Cardiac septum (tissue), 1 donor: ENCODE measurements at places on chromosomes 4 and X. TPM values are rescaled to one million over a fixed set of nuclear protein-coding genes. Genes with fewer than 3 reads are reported as not detected.

DNA sequence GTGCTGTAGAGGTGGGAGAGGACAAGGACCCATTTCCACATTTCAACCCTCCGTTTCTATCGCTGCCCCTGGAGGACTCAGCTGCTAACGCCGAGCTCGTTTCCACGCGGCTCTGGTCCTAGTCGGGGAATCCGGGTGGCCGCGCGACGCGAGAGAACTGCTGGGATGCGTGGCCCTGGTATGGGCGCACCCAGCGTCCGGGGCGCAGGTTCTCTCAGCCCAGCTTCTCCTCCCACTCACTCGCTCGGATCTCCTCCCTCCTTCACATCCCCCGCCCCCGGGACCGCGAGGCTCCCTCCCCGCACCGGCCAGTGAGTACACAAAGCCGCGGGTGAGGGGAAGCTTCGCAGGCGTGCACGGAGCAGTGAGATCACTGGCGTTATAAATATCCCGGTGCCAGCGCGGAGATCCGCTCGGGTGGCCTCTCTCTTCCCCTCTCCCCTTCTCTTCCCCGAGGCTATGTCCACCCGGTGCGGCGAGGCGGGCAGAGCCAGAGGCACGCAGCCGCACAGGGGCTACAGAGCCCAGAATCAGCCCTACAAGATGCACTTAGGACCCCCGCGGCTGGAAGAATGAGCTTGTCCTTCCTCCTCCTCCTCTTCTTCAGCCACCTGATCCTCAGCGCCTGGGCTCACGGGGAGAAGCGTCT lies at the start of gene FGF5:
FGF5 (plus strand) TSS at position 412 of the 649 bp plus-strand sequence; CDS start at position 573, 161 bp downstream.
- DNase-seq: no peak

GRCh38 chr4:188911199-188911598 lies 772.0 kb downstream of the TRIML1 start:
- DNase-seq: no peak

DNA sequence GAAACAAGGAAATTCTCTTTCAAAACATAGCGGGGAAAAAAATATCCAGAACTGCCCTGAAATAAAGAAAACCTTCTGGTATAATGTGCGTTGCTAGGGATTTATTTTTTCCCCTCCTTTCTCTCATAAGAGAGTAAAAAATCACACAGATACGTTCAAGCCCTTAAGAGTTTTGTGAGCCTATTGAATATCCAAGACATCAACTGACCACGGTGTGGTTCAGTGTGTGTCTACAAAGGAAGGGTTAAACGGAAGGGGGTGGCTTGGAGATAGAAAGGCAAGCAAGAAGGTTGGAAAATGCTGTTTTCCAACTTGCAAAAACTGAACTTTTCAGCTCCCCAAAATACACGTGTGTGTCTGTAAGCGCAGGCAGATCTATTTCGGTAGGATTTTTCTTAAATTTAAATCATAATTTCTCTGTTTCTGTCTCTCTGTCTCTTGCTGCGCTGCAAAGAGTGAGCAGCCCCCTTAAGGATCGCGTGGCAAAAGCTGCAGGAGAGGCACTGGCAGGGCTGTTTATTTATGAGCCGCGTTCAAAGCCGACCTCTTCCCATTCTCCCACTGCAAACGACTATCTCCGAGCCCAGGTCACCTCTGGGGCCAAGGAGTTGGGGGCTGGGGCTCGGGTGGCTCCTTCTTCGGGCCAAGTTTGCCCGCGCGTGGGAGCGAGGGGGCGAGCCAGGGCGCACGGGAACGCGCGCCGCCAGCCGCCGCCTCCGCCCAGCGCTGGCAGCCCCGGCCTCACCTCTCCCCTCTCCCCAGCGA lies 492 bp upstream of the SLIT2 start:
- DNase-seq: no peak

DNA sequence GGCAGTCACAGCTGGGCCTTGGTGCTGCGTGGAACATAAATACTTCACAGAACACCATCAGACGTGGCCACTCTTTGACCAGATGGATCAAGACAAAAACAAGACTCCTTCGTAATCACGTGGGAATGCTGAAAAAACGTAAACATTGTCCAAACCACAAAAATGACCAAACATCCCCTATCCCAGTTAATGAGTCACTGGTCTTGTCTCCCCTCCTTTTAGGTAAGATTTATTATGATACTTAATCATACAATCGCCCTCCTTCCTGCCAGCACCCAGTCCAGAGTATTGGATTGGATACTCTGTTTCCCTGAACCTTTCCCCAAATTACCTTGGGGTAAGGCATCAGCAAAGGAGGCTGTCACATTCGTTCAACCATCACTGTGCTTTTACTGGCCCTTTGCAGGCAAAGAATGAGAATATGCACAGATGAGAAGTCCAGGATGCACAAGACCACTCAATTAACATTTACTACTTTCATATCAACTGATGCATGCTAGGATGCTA lies 601 bp upstream of the TCEANC start:
- no peak for DNase-seq

- DNase-seq: no peak
Measured at GRCh38 chrX:119145241-119145653, 17.6 kb upstream of the KIAA1210 start.

The STARD8 gene
- total RNA-seq: 6.5 TPM

The SPATA4 gene
- 0.22 TPM for total RNA-seq

GRCh38 chr4:88144048-88144447 lies 14.4 kb downstream of the ABCG2 start:
- no peak for DNase-seq

DNA sequence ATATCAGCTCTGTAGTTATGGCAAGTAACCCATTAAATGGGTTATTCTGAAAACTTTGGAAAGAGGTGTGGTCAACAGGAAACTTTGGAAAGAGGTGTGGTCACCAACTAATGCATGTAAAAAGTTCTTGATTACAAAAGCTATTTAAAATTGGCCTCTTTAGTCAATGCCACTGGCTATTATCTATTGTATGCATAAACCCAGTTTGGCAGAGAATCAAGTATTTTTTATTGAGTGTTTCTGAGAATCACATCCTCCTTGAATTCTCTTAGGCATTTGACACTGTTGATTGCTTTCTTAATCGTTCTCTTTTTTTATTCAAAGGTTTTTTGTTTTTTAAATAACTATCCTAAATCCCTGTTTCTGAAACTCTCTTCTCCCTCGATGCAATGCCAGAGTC lies 7.5 kb downstream of the P2RY4 start:
- DNase-seq: no peak

GRCh38 chrX:10133980-10134676 lies 22.6 kb upstream of the CLCN4 start:
- DNase-seq: peak; percentile 53

DNA sequence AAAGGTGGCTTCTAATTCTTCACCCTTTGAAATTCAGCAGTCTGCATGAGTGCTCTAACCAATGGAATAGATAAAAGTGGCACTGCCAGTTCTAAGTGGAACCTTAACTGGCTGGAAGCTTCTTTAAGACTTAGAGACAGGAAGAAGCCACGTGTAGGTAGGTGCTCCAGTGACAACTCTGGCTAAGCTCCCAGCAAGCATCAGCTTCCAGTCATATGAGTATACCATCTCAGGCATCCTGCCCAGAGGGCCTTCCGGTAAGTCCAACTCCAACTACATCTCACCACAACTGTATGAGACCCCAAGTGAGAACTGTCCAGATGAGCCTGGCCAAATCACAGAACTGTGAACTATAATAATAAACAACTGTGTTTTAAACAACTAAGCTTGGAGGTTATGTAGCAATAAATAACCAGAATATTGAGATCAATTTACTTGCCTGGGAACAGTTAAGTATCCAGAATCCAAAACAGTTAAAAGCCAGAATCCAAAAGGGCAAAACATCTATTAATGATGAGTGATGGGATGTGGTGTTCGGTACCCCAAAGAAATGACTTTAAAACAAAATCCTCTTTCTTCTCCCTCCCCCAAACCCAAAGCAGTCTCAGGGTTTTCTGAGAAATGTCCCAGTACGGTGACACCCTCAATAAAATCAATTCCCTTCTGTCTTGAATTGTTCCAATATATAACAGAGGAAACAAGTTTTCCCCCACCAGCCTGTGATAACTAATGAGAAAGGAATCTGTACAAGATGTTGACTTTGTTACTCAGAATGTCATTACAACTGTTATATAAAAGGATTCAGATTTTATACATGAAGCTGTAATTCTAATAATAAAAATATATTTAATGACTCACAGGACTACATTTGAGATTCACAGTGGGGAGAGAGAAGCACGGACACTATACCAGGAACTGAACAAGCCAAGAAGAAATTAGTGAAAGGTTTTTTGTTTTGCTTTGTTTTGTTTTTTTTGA lies 4.2 kb downstream of the TSPAN5 start:
- no peak for DNase-seq

The MAP7D2 gene
- 0.19 TPM for total RNA-seq

The LRAT gene
- total RNA-seq: 0.16 TPM

- peak; percentile 51 for DNase-seq
Measured at GRCh38 chr4:3225936-3226335, 23.0 kb upstream of the MSANTD1 start.

- DNase-seq: no peak
Measured at GRCh38 chrX:17247144-17247543, 127.9 kb upstream of the NHS start.

The ARHGAP4 gene
- 22.9 TPM for total RNA-seq

DNA sequence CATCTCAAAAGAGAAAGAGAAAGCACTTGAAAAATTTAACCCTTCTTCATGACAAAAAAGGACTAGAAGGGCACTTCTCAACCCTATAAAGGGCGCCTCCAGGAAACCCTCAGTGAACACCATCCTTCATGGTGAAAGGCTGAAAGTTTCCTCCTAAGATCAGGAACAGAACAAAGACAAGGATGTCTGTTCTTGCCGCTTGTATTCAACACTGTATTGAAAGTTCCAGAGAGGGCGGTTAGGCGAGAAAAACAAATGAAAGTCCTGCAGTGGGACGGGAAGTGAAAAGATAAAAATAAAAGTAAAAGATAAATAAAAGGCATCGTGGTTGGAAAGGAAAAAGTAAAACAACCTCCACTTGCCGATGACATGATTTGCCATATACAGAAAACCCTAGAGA lies 50.9 kb downstream of the RNF212 start:
- DNase-seq: no peak

GRCh38 chr4:42237010-42237409 lies 84.6 kb upstream of the BEND4 start:
- DNase-seq: no peak

The EVC2 gene
- 1.3 TPM for total RNA-seq

DNA sequence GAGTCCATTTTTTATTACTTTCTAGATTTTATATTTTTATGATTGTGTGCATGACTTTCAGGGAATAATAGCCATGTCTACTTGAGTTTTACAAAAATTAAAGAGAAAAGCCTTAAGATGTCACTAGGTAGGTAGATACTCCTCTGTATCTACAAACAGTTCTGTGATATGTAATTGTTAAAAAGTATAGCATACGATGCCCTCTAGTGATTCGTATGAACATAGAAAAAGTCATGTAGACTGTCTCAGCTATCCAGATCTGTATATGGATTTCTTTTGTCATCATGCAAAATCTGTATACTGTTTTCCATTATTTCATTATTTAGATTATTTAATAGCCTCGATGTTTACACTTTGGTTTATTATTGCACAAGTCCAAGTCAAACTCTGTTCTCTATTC lies 856.6 kb downstream of the CENPC start:
- no peak for DNase-seq

DNA sequence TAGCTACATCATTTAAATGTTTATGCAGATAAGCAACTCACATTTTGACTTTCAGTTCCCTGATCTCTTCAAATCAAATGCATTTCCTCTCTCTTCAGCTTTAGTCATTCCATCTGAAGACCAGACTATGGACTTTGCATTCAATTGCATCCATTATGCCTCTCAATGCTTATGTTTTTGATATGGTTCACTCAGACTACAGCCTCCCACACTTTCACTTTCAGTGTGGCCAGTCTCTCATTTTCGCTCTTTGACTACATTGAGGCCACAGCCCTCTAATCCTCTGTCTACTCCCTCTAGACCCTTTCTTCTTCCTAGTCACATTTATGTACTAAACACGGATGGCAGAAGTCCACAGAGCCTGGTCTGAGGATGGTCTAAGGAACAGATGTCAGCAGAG lies 24.5 kb upstream of the VEGFC start:
- no peak for DNase-seq

DNA sequence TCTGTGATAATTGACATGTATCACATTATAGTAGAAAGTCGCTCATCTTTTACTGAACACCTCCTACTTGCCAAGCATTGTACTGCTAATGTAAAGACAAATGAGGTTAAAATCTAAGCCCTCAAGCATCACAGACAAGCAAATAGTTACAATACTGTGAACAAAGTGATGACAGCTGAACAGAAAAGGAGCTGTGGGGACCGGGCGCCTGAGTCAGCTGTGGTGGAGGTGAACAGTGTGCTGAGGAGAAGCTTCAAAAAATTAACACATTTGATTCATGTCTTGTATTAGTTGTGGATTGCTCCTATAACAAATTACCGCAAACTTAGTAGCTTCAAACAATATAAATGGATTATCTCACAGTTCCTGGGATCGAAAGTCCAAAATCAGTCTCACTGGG lies 124.3 kb downstream of the MAPK10 start:
- no peak for DNase-seq

GRCh38 chr4:16837475-16837874 lies 61.0 kb downstream of the LDB2 start:
- no peak for DNase-seq

DNA sequence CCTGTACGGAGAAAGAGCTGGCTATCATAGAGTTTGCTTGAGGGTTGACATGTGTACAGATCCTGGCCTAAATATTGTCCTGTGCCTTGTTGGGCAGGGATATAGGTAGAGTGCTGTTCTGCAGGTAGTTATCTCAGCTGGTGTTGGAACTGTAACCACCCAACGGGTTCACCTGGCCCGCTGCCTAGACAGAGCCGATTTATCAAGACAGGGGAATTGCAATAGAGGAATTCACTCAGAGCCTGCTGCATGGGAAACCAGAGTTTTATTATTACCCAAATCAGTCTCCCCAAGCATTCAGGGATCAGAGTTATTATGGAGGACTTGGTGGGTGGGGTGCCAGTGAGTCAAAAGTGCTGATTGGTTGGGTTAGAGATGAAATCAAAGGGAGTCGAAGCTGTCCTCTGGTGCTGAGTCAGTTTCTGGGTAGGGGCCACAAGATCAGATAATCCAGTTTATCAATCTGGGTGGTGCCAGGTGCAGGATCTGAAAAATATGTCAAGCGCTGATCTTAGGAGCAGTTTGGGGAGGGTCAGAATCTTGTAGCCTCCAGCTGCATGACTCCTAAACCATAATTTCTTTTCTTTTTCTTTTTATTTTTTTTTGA lies 42.5 kb upstream of the XIAP start:
- DNase-seq: no peak
